Natural killer cell (primary cell): ENCODE measurements at places on chromosomes 6 and 20. TPM values are rescaled to one million over a fixed set of nuclear protein-coding genes. Genes with fewer than 3 reads are reported as not detected.

DNA sequence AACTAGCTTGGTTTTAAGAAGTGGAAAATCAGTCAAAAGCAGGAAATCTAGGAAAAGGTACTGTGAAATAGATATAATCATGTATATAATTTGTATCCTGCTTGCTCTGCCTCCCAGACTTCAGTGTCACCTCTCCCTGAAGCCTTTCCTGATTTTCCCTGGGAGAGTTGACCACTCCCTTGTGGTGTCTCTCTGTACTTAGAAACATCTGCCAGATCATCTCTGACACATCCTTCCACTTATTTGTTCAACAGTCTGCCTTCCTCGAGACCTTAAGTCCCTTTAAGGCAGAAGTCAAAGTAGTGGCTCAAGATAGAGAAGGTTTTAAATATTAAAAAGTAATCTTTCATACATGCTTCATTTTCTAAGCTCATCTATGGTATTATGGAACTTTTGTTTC is 236.5 kb downstream of the CDKAL1 start:
- DNase-seq = no peak

Gene TGM3
- not detected for total RNA-seq

Gene SLC4A11
- 0.32 TPM for total RNA-seq

DNA sequence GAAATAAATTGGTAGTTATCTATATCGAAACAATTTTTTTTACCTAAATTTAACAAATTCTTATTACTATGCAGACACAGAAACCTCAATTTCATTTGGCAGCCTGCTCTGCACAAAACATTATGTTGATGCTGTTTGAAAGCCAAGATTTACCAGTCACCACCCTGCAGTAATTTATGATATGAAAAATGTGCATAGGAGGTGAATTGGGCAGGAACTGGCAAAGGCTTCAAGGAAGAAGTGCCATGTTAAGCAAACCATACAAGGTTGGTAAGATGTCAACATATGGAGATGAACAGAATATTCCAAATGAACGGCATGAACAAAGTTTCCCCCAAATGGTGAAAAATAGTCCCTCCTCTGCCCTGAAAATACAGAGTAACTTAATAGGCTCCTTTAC is 54.2 kb upstream of the TAB2 start:
- DNase-seq = no peak

Gene WFDC12
- total RNA-seq = not detected

DNA sequence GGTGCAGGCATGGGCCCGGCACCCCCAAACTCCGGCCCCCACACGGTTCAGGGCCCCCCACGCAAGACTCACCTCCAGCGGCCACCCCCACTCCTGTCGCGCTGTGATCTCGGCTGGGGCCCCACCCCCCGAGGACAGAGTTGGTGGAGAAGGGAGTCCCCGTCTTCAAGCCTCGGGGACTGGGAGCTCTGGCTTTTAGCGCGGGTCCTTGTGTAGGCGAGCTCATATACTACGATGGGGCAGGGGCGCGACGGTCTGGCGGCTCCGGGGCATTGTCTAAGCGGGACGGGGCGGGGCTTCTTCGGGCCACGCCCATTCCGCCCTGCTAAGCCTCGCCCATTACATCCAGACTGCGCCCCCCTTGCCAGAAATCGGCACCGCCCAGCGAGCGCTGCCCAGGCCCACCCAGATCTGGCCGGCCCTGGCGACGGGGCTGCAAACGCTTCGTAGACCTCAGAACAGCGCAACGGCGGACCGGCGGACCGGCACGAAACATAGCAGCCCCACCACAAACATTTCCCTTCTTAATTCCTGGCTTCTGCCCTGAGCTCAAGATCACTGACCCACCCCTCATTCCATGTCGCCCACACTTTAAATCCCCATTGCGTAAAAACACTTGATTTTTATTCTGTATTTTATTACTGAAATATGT is 1.0 kb upstream of the DDAH2 start:
- DNase-seq = peak; percentile 83

Gene APOBEC2
- total RNA-seq = not detected

GRCh38 chr6:37283671-37284151 is 25.8 kb upstream of the TMEM217 start:
- no peak for DNase-seq

Gene CYP21A2
- total RNA-seq = not detected

GRCh38 chr6:2920671-2921112 is 17.6 kb upstream of the SERPINB9 start:
- DNase-seq = no peak

DNA sequence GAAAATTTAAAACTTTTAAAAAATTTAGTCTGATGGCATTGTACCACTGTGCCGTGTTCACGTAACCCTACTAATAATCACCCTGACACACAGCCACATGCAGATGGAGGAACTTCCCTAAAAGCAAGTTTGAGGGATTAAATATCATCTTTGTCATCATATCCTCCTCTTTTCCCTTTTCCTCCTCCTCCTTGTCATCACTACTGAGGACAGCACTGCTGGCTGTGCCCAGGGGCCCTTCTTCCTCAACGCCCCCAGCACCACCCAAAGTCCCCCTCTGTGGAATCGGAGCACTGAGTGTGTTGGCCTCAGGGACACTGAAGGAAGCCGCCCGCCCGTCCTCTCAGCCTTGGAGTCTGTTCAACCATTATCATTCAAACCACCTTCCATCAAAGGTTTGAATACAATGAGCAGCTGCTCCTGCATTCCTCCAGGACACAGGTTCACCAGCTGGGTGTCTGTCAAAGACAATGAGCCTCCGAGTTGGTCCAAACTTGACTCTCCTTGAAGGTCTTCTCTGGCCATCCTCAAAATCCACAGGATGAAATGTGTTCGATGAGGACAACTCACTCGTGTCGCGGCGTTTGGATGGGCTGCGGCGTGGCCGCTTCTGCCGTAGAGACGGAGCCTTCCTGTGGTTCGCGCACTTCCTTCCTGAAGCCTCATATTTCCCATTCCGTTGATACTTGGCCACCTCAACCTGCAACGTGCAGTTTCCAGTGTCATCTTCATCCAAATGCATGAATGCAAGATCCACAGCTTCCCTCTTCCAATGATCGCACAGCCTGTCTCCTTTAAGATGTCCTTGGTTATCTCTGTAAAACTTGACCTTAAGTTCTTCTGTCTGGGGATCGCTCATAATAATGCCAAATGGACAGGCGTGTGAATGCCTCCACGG is 23.3 kb downstream of the NQO2 start:
- peak; percentile 57 for DNase-seq

- no peak for DNase-seq
Observed at GRCh38 chr6:89081129-89081422, 525 bp downstream of the PNRC1 start.

Gene SOBP
- total RNA-seq = 0.16 TPM
